Activated T-cell treated with anti-CD3 and anti-CD28 coated beads, Interleukin-2, amount 50 U/mL, for 1 hour (primary cell): ENCODE measurements at places on chromosomes 4 and X.
A peak's percentile ranks its signal among the peaks of the same experiment; 100 is the strongest.

DNA sequence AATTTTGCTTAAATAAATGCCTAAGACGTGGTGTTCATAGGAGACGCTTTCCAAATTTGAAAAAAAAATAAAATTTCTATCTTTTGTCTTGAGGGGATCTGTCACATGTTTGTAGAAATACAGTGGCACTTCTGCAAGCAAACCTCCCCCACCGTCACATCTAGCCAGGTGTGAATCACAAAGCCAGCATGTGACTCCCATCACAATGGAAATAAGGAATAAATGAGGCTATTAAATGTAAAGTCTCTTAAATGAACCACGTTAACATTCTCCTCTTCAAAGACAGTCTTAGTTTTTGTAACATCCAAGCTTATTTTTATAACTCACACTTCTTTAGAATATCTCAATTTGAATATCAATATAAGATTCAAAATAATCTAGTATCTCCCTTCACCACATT, 63.0 kb upstream of the CCSER1 start:
- no peak for DNase-seq

- DNase-seq: no peak
Measured at GRCh38 chrX:41257801-41258200, 76.2 kb upstream of the DDX3X start.

DNA sequence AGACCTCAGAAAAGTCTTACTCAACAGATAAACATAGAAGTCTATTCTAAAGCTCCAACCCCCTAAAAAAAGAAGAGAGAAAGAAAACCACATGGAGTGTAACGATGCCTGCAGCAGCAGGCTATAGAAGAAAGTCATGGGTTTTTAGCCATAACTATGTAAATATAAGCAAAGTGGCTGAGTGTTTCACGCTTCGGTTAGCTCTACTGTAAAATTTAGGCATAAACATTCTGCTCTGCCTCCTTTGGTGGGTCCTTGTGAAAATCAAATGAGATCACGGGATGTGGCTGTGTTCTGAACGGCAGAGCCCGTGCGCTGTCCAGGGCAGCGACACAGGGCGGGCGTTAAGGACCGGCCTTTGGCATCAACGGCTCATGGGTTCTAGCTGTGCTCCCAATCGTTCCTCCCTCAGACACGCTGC, 78.4 kb downstream of the IRF2 start:
- DNase-seq: no peak

GRCh38 chr4:61380865-61381264, 180.7 kb downstream of the ADGRL3 start:
- no peak for DNase-seq

DNA sequence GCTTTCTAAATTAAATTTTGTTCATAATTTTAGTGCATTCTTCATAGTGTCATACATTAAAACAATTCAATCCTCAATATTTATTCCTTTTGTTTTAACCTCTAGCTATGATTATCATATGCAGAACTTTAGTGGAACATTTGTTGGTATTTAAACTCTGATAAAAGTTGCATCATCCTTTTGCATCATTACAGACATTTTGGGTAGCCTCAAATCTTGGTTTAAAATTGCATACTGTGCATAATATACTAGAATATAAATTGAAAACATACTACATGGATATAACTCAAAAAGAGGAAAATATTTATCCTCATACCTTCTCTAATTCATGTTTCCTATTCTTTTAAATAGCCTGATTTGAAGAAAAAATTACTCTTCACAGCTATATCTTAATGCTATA, 97.3 kb upstream of the NAP1L5 start:
- DNase-seq: no peak

DNA sequence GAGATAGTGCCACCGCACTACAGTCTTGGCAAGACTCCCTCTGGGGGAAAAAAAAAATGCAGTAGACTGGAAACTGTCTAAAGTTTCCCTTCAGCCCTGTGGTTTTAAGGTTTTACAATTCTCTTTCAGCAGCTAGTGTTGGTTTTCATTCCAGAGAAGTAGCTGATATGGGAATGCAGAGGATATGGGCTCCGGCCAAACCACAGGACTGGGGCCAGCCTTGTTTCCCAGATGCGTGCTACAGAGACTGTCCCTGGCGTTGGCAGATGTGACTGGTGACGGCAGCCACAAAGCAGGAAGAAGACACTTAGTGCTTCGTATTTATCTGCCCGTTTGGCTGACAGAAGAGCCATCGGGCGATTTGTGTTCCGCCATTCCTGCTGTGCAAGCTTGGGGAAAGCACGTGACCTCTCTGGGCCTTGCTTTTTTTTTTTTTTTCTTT, 43.2 kb downstream of the ZBTB49 start:
- DNase-seq: no peak

DNA sequence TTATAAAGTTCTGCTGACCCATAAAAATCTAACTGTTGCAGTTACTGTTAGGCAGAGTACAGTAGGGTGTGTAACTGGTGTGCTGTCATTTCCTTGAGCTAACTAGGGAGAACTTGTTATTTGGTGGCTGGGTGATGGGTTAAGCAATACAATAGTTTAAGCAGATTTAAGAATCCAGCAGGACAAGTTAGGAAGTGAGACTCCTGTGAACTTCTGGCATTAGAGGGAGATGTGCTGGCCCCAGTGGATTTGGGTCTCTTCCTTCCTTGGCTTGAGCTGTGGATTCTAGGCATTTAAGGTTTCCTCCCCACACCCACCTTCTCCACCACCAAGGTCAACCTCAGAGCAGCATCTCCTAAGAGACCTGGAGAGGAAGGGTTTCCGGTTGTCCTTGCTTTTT, 70.5 kb downstream of the CLCN5 start:
- DNase-seq: no peak

GRCh38 chr4:152660526-152660925, 19.3 kb downstream of the TMEM154 start:
- no peak for DNase-seq

GRCh38 chr4:184312126-184312525, 94.5 kb upstream of the ENPP6 start:
- DNase-seq: no peak

DNA sequence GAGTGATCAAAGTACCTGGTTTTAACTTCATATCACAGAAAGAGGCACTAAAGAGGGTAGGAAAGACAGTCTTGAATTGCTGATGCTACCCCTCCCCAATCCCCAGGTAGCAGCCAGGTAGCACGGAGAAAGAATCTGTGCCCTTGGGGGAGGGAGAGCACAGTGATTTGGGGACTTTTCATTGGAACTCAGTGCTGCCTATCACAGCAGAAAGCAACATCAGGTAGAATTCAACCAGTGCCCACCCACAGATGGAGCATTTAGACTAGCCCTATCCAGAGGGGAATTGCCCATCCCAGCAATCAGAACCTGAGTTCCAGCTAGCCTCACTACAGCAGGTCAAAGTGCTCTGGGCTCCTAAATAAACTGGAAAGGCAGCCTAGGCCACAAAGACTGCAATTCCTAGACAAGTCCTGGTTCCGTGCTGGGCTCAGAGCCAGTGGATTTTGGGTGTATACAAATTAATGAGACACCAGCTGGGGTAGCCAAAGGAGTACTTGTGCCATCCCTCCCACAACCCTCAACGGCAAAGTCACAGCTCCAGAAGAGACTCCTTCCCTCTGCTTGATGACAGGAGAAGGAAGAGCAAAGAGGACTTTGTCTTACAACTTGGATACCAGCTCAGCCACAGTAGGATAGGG, 228.1 kb downstream of the THOC2 start:
- no peak for DNase-seq

GRCh38 chr4:40357738-40358137, 22.6 kb downstream of the CHRNA9 start:
- DNase-seq: no peak

DNA sequence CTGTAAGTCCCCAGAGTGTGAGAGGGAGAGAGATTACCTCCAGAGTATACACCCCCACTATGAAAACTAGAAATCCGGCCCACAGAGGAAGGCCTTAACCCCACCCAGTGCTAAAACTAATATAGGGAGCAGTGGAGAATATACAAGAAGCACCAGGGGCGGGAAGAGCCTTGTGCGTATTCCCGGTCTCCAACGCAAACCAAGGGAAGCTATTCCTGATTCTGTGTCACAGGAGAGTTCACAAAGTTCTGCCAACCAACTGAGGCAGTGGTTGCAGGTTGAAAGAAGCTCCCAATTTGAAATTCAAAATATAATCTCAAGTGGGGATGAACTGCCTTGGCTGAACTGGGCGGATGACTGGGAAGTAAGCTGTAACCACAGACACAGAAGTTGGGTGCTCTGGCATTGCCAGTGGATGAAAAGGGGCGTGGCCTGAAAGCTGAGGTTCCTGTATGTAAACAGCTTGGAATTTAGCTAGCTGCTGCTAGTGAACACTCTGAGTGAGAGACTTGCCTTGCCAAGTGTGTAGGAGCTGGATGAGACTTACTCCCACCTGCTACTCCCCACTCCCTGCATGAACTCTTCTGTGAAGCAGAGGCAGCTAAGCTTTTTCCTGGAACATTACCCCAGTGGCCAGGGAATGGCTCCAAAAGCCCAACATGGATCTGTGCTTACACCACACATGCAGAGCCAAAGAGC, 32.7 kb downstream of the ELF2 start:
- DNase-seq: no peak

- DNase-seq: no peak
Measured at GRCh38 chrX:7570432-7571029, 272.4 kb upstream of the VCX start.

DNA sequence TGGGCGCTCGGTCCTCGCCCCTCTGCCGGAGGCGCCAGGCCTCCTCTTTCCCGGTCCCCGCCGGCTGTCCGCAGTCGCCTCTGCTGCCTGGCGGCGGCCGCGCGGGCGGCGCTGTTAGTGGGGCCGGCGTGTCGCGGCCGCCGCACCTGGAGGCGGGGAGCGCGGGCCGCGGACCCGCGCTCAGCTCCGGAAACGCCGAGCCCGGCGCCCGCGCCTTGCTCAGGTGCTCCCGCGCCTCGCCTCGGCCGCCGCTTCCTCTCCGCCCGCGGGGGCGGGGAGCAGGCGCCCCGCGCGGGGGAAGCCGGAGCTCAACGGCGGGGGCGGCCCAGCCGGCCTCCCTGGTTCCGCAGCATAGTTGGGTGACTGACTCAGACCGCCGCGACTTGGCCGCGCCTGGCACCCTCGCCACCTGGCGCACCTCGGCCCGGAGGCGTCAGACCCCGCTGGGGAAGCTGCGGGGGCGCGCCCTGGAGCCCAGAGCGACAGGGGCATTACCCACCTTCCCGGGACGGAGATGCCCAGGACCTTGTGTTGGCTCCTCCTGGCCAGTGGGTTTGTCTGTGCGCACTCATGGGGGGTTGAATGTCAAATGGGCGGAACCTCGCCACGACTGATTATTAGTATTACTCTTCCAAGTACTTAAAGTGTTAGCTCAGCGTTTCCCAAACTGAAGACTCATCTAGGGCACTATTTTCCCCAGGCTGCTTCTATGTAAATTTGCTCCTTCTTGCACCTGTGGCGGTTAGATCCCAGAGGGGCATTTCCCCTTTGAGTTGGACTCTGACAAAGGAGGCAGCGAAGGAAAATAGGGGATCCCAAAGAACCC, at the start of gene ARAP2:
ARAP2 (minus strand) TSS at position 258 of the 826 bp plus-strand sequence. CDS start 15,028 bp downstream, outside the sequence.
- DNase-seq: peak; percentile 83

GRCh38 chr4:168859888-168860694, 150.0 kb downstream of the CBR4 start:
- DNase-seq: no peak

DNA sequence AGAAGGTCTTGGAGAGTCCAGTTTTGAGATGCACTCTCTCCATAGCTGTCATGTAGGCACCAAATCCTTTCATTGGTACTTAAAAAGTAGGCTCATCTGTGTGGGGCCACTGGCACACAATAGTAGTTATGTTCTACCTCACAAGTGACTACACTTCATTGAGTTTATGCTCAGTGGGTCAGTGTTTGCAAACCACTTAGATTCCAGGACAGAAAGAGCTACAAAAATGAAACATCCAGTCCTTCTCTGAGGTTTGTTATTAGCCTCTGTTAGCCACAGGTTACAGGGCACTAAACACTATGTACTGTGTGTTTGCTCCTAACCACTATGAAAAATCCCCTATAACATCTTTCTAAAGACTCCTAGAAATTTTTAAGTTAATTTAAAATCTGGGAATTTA, 13.8 kb downstream of the RAB28 start:
- no peak for DNase-seq

- DNase-seq: no peak
Measured at GRCh38 chr4:102713096-102713495, 47.7 kb downstream of the MANBA start.

GRCh38 chr4:123200051-123200940, 196.3 kb upstream of the SPRY1 start:
- DNase-seq: no peak
